ENCODE measurements at places on chromosomes 11 and 22.

DNA sequence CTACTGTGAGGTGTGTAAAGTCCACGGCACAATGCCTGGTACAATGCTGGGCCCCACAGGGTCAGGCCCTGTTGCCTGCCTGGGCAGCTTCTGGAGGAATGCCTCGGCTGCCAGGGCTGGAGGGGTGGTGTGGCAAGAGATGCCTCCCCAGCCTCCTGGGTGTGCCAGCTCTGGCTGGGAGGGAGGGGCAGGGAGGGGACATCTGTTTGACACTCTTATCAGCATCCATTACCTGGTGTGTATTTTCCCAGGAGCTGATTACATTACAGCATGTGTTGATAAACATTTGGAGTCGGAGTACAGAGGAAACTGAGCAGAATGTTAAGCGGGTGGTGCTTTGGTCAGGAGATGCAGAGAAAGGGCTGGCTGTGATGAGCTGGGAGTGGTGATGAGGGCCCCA lies 11.0 kb upstream of the NECTIN1 start:
- no peak for DNase-seq

DNA sequence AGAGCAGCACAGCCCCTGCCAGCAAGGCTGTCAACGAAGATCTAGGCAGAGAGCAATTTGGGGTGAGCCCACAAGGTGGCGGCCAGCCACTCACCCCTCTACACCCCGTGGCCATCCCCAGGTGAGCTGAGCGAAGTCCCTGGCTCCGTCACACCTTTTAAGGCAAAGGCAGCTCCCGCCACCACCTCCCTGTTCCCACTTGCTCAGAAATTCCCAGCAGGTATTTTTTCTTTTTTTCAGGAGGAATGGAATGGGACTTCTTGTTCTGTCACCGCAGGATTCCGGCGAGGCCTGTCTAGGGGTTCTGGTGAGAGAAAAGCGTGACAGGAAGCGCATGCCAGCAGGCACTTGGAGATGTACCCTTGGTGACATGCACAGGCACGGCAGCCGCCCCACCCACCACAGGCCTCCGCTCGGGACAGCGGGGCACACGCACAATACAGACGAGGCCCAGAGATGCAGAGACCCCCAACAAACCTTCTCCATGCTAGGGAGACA lies 10.0 kb downstream of the RPL3 start:
- no peak for DNase-seq

GRCh38 chr11:66335531-66336233 lies 552 bp downstream of the RIN1 start:
- peak; percentile 56 for DNase-seq

- DNase-seq = peak; percentile 68
Measured at GRCh38 chr11:44556735-44557409, 8.6 kb upstream of the CD82 start.
